ENCODE measurements at places on chromosomes 1 and 21.

GRCh38 chr1:29936031-29936544 lies 699.8 kb downstream of the PTPRU start:
- no peak for DNase-seq

DNA sequence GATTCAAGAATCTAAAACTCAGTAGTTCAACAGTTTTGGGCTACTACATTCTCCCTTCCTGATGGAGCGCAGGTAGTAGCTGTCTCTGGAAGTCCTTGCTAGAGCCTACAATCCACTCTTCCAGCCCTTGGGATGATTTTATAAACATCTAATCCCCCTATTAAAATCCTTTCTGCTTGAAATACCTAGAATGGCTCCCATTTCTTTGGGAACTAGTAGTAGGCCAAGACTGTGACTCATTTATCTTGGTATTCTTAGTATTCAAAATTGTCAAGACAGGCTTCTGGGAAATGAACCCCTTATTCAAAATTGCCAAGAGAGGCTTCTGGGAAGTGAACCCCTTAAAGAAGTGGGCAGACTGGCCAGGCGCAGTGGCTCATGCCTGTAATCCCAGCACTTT lies 142.5 kb upstream of the FGGY start:
- no peak for DNase-seq

DNA sequence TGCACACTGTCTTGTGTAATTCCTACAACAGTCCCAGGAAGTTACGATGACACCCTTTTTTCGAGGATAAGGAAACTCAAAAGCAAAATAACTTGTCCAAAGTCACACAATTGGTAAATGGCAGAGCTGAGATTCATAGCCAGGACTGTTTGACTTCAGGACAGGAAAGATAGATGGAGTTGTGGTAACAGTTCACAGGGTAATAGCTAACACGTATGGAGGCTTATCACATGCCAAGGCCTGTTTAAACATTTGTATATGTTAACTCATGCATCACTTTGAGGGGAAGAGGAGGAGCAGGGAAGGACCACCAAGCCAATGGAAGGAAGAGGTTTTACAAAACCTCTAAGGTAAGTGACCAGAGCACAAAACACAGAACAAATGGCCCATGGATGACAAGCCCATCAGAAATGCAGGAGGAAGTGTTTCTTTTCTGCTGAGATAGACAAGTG lies 2.8 kb downstream of the DHCR24 start:
- DNase-seq = peak; percentile 39

- no peak for DNase-seq
Observed at GRCh38 chr21:34936883-34937563, 112.1 kb downstream of the RUNX1 start.

DNA sequence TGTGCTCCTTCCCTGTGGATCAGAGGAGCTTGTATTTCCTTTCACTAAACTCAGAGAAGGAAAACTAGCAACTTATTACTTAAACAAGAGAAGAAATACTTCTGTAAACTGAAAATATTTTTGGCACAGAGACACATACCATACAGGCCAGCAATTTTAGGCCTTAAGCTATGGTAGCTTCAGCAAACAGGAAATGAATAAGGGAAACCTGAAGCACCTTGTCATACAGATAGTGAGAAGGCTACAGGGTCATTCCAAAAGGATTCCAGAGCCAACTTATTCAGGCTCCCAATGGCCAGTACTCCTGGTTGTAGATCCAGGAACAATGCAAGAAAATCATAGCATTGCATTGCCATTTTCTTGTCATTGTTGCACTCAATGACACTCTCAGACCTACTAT lies 9.1 kb upstream of the KYAT3 start:
- peak; percentile 53 for DNase-seq

- no peak for DNase-seq
Observed at GRCh38 chr1:94946886-94947285, 20.0 kb upstream of the CNN3 start.

GRCh38 chr21:43303275-43304178 lies 123.4 kb downstream of the SIK1 start:
- DNase-seq = no peak

- no peak for DNase-seq
Observed at GRCh38 chr1:192691041-192691440, 55.1 kb downstream of the RGS13 start.

DNA sequence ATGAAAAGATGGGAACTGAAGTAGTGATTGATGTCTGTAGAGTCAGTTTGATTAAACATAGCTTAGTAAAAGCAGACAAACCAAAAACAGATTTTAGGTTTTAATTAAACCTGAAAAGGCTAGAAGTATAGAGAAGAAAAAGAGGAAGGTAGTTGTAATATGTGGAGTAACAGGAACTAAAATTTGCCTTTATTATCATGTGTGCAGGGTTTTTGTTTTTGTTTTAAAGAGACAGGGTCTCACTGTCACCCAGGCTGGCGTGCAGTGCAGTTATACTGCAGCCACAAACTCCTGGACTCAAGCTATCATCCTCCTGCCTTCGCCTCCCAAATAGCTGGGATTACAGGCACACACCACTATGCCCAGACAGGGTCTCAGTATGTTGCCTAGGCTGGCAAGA lies 6.0 kb downstream of the TOR1AIP1 start:
- no peak for DNase-seq

GRCh38 chr1:185042737-185043136 lies 2.6 kb upstream of the RNF2 start:
- DNase-seq = no peak

GRCh38 chr1:79792219-79792930 lies 785.8 kb upstream of the ADGRL4 start:
- no peak for DNase-seq

DNA sequence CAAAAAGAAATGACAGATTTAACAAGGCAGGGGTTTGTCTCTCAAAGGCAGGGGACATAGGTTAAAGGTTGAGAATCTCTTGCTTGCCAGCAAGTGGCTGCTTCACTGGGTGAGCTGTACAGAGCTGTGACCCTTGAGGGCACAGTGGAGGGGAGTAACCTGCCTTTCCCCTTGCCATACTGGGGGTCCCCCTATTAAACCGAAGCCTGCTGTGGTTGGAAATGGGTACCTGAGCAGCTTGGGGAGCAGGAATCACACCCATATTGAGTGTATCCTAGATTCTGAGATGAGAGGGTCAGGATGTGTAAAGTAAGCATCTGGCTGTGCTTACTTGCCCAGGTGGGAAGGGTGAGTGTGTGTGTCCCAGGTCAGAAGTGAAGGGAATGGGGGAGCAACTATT lies 31.8 kb downstream of the WNT4 start:
- no peak for DNase-seq

DNA sequence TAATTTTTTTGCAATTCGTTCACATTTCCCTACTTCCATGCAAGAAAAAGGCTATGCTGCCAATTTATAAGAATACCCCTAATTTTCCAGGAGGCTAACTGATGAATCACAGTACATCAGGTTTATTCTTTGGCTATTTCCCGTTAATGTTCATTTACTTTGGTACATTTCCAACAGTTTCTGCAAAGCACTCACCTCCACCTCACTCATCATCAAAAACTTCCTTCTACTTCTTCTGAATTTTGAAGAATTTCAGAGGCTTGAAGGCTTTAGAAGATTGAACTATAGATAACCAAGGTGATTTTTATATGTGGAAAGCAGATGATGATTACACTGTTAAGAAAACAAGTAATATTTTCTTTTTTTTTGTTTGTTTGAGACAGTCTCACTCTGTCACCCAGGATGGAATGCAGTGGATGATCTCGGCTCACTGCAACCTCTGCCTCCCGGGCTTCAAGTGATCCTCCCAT lies 60.5 kb upstream of the HP1BP3 start:
- peak; percentile 8 for DNase-seq

DNA sequence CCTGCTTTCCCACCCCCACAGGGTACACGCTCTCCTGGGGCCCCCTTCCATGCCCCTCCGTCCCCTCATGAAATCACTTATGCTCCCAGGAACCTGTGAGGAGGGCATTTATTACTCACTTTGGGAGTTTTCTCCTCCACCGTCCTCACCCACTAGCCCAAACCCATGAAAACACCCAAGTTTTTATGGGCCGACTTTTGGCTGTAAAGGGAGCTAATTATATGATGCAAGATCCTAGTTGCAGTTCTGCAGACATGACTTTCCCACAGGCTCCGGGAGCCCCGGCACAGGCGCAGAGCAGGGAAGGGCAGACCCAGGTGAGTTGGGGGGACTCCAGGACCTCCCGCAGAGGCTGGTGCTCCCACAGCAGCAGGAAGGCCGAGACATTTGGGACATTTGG lies 29.7 kb downstream of the EPHA2 start:
- DNase-seq = no peak

GRCh38 chr1:229227298-229227919 lies 43.5 kb upstream of the RAB4A start:
- DNase-seq = peak; percentile 49

DNA sequence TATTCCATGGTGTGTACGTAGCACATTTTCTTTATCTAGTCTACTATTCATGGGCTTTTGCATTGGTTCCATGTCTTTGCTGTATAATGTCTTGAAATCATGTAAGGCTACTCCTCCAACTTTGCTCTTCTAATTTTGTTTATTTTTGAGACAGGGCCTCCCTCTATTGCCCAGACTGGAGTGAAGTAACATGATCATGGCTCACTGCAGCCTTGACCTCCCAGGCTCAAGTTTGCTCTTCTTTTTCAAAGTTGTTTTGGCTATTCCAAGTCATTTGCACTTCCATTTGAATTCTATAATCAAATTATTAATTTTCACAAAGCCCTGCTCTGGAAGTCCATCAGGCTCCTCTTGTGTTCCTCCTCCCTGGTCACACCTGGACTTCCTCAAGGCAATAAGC lies 90.2 kb upstream of the SGIP1 start:
- no peak for DNase-seq

GRCh38 chr1:78519446-78519845 lies 28.7 kb downstream of the PTGFR start:
- DNase-seq = no peak

- DNase-seq = no peak
Observed at GRCh38 chr1:59978511-59978910, 51.9 kb upstream of the CYP2J2 start.

- DNase-seq = no peak
Observed at GRCh38 chr1:223363057-223363855, 720 bp downstream of the SUSD4 start.

DNA sequence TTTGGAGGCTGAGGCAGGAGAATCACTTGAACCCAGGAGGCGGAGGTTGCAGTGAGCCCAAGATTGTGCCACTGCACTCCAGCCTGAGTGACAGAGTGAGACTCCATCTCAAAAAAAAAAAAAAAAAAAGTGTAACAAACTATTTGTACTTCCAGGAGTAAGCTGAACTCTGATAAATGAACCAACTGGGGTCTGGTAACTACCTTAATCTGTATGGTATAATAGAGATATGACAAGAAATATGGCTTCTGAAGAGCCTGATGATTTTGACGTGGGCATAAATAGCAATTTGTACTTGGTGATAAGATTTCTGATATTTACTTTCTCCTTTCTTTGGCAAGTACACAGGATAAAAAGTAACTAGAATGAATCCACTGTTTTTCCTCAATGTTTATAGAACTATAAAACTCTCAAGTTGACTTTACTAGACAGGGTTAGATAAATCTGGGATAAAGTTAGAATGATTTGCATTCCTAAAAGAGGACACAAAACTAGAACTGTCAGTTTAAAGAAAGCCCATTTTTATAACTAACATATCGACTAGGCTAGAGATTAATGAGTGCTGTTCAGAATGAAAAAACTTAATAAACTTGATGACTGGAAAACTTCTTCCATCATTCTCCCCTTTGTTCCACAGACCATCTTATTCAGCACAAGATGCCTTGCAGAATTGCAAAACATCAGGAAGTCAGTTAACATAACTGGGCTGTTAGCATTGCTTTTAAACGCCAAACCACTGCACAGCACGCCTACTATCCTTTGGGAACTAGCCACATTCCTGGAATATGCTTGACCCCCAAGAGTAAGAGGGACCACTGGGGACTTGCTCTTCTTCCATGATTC lies 51.5 kb upstream of the EDARADD start:
- no peak for DNase-seq

- no peak for DNase-seq
Observed at GRCh38 chr1:34871443-34872132, 12.0 kb upstream of the SMIM12 start.

- peak; percentile 73 for DNase-seq
Observed at GRCh38 chr1:87404296-87404695, 75.6 kb downstream of the LMO4 start.

- no peak for DNase-seq
Observed at GRCh38 chr1:244780311-244780710, 55.1 kb upstream of the COX20 start.

- no peak for DNase-seq
Observed at GRCh38 chr1:29984862-29985605, 738.4 kb downstream of the MATN1 start.

DNA sequence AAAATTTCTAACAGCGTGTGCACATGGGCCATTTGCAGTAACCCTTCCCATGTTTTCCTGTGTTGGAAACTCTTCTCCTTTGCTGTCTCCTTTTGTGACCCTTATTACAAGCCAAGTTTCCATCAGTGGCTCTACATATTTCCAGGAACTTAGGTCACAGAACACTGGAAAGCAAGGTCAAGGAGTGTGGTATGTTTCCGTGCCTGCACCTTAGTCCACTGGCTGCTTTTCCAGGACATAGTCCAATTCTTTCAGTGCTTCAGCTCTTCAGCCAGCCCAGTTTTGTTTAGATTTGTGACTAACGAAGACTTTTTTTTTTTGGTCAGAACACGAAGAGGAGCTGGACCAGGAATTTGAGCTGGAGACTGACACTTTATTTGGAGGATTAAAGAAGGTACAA lies 33.8 kb downstream of the HHAT start:
- no peak for DNase-seq

- no peak for DNase-seq
Observed at GRCh38 chr21:31727181-31727580, 4.7 kb downstream of the SCAF4 start.

DNA sequence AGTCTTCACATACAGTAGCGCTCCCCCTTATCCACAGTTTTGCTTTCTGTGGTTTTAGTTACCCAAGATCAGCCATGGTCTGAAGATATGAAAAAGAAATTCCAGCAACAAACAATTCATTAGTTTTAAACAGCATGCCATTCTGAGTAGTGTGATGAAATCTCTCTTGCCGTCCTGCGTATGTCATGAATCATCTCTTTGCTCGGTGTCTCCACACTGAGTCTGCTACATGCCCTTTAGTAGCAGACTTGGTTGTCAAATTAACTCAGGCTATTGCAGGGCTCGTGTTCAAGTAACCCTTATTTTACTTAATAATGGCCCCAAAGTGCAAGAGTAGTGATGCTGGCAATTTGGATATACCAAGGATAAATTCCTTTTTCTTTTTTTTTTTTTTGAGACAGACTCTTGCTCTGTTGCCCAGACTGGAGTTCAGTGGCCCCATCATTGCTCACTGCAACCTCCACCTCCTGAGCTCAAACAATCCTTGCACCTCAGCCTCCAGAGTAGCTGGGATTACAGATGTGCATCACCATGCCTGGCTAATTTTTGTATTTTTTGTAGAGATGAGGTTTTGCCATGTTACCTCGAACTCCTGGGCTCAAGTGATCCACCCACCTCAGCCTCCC lies 22.6 kb downstream of the PHACTR4 start:
- DNase-seq = peak; percentile 35
